ENCODE measurements at places on chromosomes 5 and 9. TPM values are rescaled to one million over a fixed set of nuclear protein-coding genes. Genes with fewer than 3 reads are reported as not detected.

GRCh38 chr9:7433508-7434292 lies 365.9 kb downstream of the DMAC1 start:
- no peak for DNase-seq
- H3K36me3 ChIP-seq, result peaks cover 1% of the 10 kb centered on the region
- H3K27ac ChIP-seq, result no peak overlapping the region
- H3K4me1 ChIP-seq, result no peaks in the 10 kb centered on the region

GRCh38 chr9:750249-750967 lies 91.1 kb upstream of the DMRT1 start:
- peaks cover 50% of the 10 kb centered on the region for H3K4me1 ChIP-seq
- no peaks in the 10 kb centered on the region for H3K27me3 ChIP-seq
- DNase-seq, result no peak
- no peak overlapping the region for H3K27ac ChIP-seq
- peak overlapping the region; percentile 31 for H3K4me3 ChIP-seq

- H3K27me3 ChIP-seq, result no peaks in the 10 kb centered on the region
- H3K27ac ChIP-seq, result no peak overlapping the region
- DNase-seq, result no peak
- no peak overlapping the region for H3K4me3 ChIP-seq
- H3K4me1 ChIP-seq, result no peaks in the 10 kb centered on the region
Measured at GRCh38 chr9:122281368-122281767, 16.7 kb downstream of the MRRF start.

GRCh38 chr9:111805830-111806241 lies 11.1 kb upstream of the SHOC1 start:
- H3K36me3 ChIP-seq, result no peaks in the 10 kb centered on the region
- peaks cover 30% of the 10 kb centered on the region for H3K4me1 ChIP-seq
- no peak for DNase-seq
- H3K4me3 ChIP-seq, result no peak overlapping the region
- H3K27me3 ChIP-seq, result peaks cover 4% of the 10 kb centered on the region

The RNF180 gene
- not detected for total RNA-seq

The PLCXD3 gene
- not detected for total RNA-seq

DNA sequence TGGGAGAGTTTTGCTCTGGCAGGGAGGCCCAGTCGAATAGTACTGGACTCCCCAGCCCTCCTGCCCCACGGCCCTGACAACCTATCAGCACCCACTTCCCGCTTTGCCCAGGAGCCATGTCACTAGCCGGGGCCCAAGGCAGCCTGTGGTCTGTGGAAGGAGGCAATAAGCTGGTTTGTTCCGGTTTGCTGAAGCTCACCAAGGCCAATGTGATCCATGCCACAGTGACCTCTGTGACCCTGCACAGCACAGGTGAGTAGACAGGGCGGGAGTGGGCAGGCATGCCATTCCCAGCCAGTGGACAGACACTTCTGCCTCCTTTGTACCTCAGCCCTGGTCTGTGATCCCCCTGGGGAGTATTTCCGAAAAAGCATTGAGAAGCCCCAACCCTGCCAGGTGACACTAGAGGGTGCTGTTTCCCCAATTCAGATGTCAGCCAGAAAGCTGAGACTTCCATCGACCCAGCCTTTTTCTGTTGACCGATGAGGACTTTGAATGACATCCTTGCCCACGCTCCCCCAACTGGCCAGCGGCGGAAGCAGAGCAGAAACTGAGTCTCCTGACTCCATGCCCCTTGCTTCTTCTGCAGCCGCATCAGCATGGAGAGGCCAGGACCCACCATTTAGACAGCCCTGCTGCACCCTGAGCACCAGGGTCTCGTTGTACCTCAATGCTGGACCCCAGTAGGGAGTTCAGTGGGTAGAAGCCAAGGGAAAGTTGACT lies 9.6 kb downstream of the PCYOX1L start:
- DNase-seq, result peak; percentile 58
- no peak overlapping the region for H3K4me3 ChIP-seq
- H3K4me1 ChIP-seq, result no peaks in the 10 kb centered on the region
- no peak overlapping the region for H3K27ac ChIP-seq

DNA sequence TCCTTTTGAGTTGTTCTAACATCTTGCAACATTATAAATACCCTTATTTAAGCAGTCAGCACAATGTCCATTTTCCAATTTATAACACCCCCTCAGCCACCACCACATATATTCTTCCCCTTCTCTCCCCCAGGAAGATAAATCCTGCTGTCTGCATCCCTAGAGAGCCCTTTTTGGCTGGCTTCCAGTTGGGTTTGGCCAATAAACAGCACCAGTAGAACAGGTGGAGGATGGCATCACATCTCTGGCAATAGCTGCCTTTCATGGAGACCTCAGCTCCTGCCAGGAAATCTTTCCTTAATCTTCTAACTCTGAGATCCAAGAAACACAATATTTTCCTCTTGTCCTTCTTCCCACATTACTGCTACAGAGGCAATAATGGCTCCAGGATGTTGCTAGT lies 53.7 kb downstream of the TRIM36 start:
- no peaks in the 10 kb centered on the region for H3K4me1 ChIP-seq
- DNase-seq, result no peak
- H3K4me3 ChIP-seq, result no peak overlapping the region
- peaks cover 5% of the 10 kb centered on the region for H3K36me3 ChIP-seq

DNA sequence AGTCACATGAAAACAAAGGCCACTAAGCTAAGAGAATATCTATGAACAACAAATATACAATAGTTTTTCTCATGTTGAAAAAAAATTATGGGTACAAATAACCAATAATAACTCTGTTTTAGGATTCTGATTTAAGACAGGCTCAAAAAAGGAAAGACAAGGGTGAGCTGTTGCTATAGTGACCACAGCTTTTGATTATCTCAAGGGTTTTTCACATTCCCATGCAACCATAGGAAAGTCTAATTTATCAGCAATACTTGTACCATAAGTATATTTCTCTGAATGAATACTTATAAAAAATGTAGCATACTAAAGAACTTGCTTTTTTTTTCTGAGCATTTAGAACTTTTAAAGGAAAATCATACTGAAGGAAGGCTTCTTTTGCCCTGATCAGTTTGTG lies 68.0 kb downstream of the MRPS27 start:
- no peak for DNase-seq
- no peak overlapping the region for H3K27ac ChIP-seq
- no peaks in the 10 kb centered on the region for H3K27me3 ChIP-seq

GRCh38 chr5:5454391-5454790 lies 31.9 kb downstream of the ICE1 start:
- peaks cover 12% of the 10 kb centered on the region for H3K36me3 ChIP-seq
- no peaks in the 10 kb centered on the region for H3K27me3 ChIP-seq
- H3K27ac ChIP-seq, result peak overlapping the region; percentile 58

DNA sequence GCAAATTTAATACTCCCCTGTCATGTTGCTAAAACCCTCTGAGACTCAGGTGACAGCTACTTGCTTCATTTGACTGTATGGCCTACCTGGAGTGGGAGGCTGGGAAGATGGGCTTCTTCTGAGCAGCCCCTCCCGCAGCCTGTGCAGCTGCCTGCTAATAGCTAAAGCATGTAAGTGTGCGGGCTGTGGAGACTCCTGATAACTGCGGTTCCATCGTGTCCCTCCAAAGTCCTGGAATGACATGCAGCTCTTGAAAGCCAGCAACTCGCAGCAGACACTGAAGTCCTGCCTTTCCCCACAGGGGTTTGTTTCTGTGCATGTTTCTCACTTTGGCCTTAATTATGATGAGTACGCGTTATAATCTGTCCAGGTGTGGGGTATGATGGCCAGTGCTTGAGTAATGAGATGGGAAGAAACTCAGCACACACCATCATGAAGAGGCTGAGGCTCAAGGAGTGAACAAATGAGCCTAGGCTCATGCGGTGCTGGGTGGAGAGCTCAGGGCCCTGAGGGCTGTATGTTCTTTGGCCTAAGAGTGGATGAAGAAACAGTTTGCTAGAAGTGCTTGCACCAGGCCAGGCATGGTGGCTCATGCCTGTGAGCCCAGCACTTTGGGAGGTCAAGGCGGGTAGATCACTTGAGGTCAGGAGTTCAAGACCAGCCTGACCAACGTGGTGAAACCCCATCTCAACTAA lies 119.1 kb downstream of the DOCK2 start:
- peaks cover 5% of the 10 kb centered on the region for H3K4me1 ChIP-seq
- no peak for DNase-seq
- no peak overlapping the region for H3K4me3 ChIP-seq
- H3K36me3 ChIP-seq, result peaks cover 13% of the 10 kb centered on the region

DNA sequence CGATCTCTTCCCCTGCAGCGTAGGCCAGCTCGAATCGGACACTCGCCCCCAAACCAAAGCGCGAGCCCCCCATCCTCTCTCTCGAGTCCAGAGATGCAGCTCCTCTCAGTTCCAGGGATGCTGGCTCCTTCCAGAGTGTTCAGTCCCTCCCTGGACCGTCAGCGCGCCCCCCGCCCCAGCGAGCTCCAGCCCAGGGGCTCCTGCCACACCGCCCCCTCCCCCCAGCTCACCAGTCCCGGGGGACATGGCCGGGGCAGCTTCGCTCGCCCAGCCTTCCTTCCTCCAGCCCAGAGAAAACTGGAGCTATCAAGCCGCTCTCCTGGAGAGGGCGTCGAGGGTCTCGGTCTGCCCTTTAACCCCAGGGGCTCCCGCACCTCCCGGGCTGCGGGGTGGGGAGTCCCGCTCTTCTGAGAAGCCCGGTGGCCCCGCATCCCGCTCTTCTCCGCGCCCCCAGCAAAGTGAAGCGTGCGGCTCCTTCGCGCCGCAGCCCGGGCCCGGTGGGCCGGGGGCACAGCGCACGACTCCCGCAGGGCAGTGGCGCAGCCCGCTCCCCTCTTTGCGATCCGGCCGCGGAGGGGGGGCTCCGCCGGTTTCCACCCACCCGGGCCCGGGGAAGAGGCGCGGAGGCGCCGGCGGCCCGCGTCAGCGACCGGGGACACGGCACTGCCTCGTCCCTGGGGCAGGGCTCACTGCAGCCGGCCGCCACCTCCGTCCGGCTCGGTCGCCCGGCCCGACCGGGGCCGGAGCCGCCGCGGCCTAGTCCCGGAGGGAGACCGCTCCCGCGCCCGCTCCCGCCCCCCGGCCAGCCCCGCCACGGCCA lies 587 bp downstream of the MIER3 start:
- peaks cover 15% of the 10 kb centered on the region for H3K36me3 ChIP-seq
- peaks cover 32% of the 10 kb centered on the region for H3K27me3 ChIP-seq
- H3K4me1 ChIP-seq, result peaks cover 27% of the 10 kb centered on the region

GRCh38 chr9:38651400-38652042 lies 31.1 kb upstream of the ANKRD18A start:
- no peak overlapping the region for H3K27ac ChIP-seq
- H3K36me3 ChIP-seq, result no peaks in the 10 kb centered on the region
- no peaks in the 10 kb centered on the region for H3K4me1 ChIP-seq

DNA sequence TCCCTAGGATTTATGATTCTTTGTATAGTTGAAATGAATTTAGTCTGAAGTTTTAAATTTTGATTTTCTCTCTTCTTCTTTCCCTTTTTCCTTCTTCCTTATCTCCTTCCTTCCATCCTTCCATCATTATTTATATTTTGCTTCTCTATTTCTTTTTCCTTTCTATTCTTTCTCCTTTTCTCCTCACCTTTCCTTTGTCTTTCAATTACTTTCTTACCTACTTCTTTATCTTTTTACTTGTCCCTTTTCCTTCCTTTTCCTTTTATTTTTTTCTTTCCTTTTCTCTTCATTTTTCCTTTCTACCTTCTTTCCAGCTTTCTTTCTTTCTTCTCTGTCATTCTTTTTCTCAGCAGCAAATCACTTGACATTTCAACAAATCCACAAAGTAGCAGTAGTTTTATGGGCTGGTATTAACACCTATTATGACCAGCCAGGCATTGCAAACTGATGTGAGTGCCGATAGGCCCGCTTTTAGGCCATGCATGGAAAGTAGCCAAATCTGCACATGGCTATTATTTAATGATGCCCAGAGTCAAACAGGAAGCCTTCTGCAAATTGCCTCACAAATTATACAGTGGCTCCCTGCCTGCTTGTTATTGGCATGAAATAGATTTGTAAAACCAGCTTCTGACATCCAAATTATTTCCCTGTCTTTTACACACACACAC lies 37.1 kb upstream of the NR3C1 start:
- peaks cover 30% of the 10 kb centered on the region for H3K4me1 ChIP-seq
- H3K36me3 ChIP-seq, result no peaks in the 10 kb centered on the region
- no peak for DNase-seq
- H3K27me3 ChIP-seq, result no peaks in the 10 kb centered on the region

- no peaks in the 10 kb centered on the region for H3K36me3 ChIP-seq
- H3K27me3 ChIP-seq, result no peaks in the 10 kb centered on the region
- H3K27ac ChIP-seq, result no peak overlapping the region
- no peak for DNase-seq
- no peaks in the 10 kb centered on the region for H3K4me1 ChIP-seq
Measured at GRCh38 chr5:167503926-167504720, 787.3 kb upstream of the WWC1 start.

GRCh38 chr5:40555886-40556285 lies 123.8 kb upstream of the PTGER4 start:
- H3K4me1 ChIP-seq, result peaks cover 11% of the 10 kb centered on the region
- H3K27ac ChIP-seq, result no peak overlapping the region
- H3K4me3 ChIP-seq, result no peak overlapping the region
- peaks cover 1% of the 10 kb centered on the region for H3K36me3 ChIP-seq

GRCh38 chr9:135240222-135240621 lies 152.8 kb downstream of the OLFM1 start:
- no peak for DNase-seq
- no peak overlapping the region for H3K27ac ChIP-seq
- no peak overlapping the region for H3K4me3 ChIP-seq
- H3K27me3 ChIP-seq, result peaks cover 8% of the 10 kb centered on the region
- no peaks in the 10 kb centered on the region for H3K4me1 ChIP-seq

The NRG2 gene
- total RNA-seq, result 0.07 TPM

GRCh38 chr5:73496984-73497457 lies 1.2 kb upstream of the BTF3 start:
- H3K36me3 ChIP-seq, result peaks cover 8% of the 10 kb centered on the region
- peaks cover 42% of the 10 kb centered on the region for H3K4me1 ChIP-seq
- peak overlapping the region; percentile 94 for H3K27ac ChIP-seq
- H3K27me3 ChIP-seq, result peaks cover 19% of the 10 kb centered on the region
- peak overlapping the region; percentile 99 for H3K4me3 ChIP-seq
